ENCODE measurements at places on chromosomes 2 and 18. TPM values are rescaled to one million over a fixed set of nuclear protein-coding genes. Genes with fewer than 3 reads are reported as not detected.

- no peak for DNase-seq
- H3K4me1 ChIP-seq = peaks cover 2% of the 10 kb centered on the region
- no peaks in the 10 kb centered on the region for H3K36me3 ChIP-seq
- H3K4me3 ChIP-seq = no peak overlapping the region
- no peaks in the 10 kb centered on the region for H3K27me3 ChIP-seq
Observed at GRCh38 chr2:105405291-105405690, 6.4 kb upstream of the FHL2 start.

DNA sequence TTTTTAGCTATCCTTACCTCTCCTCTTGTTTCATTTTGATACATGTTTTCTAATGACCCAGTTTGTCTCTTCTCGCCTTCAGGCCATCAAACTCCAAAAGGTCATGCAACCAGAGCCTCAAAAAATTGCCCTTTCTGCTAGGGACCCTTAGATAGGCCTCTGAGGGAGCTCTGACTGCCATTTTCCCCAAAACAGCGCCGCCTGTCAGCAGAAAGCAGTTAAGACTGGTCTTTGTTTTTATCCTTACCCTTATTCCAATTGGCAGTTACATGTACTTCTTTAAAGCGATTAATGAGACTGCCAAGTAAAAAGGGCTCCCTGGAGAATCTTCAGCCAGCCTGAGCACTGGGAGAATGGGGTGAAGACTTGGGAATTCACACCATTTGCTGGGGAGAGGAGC, 55.1 kb upstream of the RIT2 start:
- no peak overlapping the region for H3K27ac ChIP-seq
- DNase-seq = no peak
- no peaks in the 10 kb centered on the region for H3K27me3 ChIP-seq
- no peaks in the 10 kb centered on the region for H3K4me1 ChIP-seq
- no peaks in the 10 kb centered on the region for H3K36me3 ChIP-seq

- H3K36me3 ChIP-seq = no peaks in the 10 kb centered on the region
- H3K4me1 ChIP-seq = no peaks in the 10 kb centered on the region
- DNase-seq = no peak
- no peak overlapping the region for H3K27ac ChIP-seq
- no peaks in the 10 kb centered on the region for H3K27me3 ChIP-seq
Observed at GRCh38 chr2:40016151-40016885, 237.3 kb upstream of the THUMPD2 start.

GRCh38 chr2:232632904-232633412, 446 bp upstream of the EFHD1 start:
- peaks cover 2% of the 10 kb centered on the region for H3K4me1 ChIP-seq
- peak overlapping the region; percentile 91 for H3K27ac ChIP-seq
- peak overlapping the region; percentile 89 for H3K4me3 ChIP-seq
- H3K27me3 ChIP-seq = no peaks in the 10 kb centered on the region

GRCh38 chr2:215904101-215904500, 109.2 kb downstream of the MREG start:
- H3K27me3 ChIP-seq = no peaks in the 10 kb centered on the region
- no peaks in the 10 kb centered on the region for H3K4me1 ChIP-seq
- H3K27ac ChIP-seq = no peak overlapping the region
- no peak for DNase-seq
- no peaks in the 10 kb centered on the region for H3K36me3 ChIP-seq

DNA sequence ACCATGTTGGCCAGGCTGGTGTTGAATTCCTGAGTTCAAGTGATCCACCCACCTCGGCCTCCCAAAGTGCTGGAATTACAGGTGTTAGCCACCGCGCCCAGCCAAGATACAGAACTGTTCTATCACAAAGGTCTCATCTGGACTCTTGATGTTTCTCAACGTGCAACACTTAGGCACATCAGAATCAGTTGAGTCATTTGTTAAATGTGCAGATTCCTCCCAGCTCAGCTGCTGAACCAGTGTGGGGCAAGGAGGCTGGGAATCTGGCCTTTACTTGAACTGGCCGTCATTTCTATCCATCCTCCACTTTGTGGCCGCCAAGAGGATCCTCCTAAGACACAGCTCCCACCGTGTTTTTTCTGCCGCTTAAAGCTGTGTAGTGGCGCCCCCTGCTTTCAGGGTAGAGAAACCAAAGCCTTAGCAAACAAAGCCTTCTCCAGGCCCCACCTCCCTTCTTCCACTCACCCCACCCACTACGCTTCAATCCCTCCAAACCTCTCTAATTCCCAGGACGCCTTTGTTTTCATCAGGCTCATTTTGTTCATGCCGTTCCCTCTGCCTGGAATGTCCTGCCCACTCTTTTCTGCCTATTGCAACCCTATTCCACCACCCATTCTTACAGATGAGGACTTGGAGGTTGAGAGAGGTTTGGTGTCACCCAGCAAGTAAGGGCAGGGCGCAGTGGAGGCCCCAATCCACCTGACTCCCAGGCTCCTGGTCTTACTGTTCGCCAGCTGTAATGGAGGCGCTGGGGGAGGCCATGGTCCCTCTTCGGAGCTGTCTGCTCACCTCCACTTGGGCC, 776 bp upstream of the SPEG start:
- DNase-seq = peak; percentile 75
- no peaks in the 10 kb centered on the region for H3K27me3 ChIP-seq
- no peak overlapping the region for H3K4me3 ChIP-seq
- peaks cover 4% of the 10 kb centered on the region for H3K4me1 ChIP-seq
- H3K36me3 ChIP-seq = no peaks in the 10 kb centered on the region

- no peak overlapping the region for H3K27ac ChIP-seq
- DNase-seq = no peak
- no peak overlapping the region for H3K4me3 ChIP-seq
- H3K27me3 ChIP-seq = no peaks in the 10 kb centered on the region
- no peaks in the 10 kb centered on the region for H3K4me1 ChIP-seq
- no peaks in the 10 kb centered on the region for H3K36me3 ChIP-seq
Observed at GRCh38 chr2:202030691-202031090, 3.0 kb upstream of the FZD7 start.

DNA sequence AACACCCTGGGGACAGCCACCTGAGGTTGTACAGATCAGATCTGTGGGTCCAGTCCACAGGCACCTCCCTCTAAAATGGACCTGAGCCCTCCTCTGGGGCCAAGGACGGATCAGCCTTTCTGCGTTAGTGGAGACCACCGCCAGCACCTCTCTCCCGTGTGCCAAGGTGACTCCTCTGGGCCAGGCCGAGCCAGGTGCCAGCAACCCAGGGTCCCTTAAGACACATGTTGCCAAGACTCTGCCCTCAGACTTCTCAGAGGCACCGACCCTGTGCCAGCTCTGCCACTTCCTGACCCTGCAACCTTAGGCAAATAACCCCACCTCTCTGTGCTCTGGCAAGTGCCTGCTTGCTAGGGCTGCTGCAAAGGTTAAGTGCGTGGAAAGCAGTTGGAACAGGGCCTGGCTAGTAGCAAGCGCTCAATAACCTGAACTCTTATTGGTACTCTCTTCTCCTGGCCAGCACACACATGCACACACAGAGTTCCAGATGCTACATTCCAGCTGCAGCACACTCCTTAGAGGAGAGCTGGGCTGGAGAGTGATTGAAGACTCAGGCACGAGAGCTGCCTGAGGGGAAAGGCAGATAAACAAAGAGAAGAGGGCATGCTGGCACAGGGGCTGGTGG, 105.6 kb downstream of the TNS1 start:
- H3K4me1 ChIP-seq = peaks cover 1% of the 10 kb centered on the region
- H3K4me3 ChIP-seq = no peak overlapping the region
- H3K27me3 ChIP-seq = no peaks in the 10 kb centered on the region

TLX2 gene
- total RNA-seq = not detected

LRATD1 gene
- total RNA-seq = 2.1 TPM

LDLRAD4 gene
- 61.9 TPM for total RNA-seq
